Posterior vena cava (tissue), 2 donors: ENCODE measurements at places on chromosomes 6 and 20.

DNA sequence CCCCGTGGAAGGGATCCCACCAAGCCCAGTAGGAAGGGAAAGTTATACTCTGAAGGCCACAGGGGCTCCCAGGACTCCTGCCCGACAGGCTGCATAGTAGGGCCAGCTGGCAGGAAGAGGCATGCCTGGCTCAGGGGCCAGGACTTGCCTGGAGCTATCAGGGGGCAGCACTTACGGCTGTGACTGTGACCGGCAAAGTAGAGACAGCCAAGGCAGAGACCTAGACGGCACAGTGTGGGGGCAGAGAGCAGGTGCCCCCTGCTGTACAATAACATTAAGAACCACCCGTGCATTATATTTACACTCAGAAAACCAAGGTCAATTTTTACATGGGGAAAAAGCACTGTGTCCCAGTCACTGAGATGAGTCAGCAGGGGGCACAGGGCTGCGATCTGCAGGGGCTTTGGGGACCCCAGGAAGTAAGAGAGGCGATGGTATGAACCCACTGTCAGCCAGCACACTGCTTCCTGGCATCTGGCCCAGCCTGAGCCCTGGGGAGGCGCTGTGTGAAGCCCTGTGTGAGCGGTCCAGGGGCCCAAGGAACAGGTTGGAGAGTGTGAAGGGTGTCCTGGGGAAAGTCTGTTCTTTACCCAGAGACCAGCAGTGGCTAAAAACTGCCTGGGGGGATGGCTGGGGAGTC, 9.9 kb downstream of the CCDC167 start:
- DNase-seq = no peak

DNA sequence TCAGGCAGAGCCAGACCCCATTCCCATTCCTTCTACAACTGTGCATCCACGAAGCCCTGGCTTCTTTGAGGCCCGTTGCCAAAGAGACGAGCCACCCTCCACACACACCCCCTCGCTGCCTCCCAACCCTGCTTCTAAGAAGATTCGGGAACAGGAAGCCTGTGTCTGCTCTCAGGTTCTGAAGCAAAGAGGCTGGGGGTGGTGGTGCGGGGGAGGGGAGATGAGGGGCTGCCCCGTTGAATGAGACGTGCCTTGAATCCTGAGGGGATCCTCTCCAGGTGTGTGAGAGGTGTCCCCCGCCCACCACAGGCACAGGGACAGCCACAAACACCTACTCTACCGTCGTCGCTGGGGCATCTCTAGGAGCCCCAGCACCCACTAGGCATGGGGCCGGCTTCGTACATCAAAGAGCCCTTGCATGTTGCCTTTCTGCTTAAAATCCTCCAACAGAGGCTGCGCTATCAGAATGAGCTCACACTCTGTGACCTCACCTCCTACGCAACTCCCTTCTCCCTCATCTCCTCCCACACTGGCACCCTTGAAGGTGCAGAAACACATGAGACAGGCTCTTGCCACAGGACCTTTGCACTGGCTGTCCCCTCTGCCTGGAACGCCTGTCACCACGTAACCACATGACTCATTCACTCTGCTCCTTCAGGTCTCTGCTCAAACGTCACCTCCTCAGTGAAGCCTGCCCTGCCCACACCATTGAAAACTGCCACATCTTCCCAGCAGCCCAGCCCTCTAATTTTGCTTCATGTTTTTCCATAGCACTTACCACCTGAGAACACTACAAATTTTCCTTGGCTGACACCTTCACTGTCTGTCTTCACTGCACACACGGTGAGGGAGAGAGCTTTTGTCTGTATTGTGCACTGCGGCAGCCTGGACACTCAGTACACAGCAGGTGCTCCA, 58.5 kb downstream of the PREX1 start:
- peak; percentile 73 for DNase-seq

GRCh38 chr20:361561-361960, 14.7 kb downstream of the NRSN2 start:
- no peak for DNase-seq

- DNase-seq = no peak
Measured at GRCh38 chr6:52216932-52217575, 27.2 kb downstream of the IL17F start.

- no peak for DNase-seq
Measured at GRCh38 chr20:61974357-61974665, 91.4 kb downstream of the TAF4 start.

DNA sequence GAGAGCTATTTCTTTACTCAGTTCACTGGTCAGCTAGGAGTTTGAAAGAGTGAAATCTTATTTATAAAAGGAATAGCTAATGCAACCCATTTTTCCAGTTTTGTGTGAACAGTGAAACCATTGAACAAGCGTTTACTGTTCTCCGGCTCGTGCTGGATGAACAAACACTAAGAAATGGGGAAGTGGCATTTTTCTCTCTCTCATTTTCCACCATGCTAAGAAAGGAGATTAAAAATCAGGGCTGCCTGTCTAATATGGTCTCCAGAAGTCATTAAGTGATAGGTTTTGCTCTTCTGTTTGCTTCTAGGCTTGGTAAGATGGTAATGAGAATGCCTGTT, 774 bp upstream of the SFT2D1 start:
- no peak for DNase-seq

DNA sequence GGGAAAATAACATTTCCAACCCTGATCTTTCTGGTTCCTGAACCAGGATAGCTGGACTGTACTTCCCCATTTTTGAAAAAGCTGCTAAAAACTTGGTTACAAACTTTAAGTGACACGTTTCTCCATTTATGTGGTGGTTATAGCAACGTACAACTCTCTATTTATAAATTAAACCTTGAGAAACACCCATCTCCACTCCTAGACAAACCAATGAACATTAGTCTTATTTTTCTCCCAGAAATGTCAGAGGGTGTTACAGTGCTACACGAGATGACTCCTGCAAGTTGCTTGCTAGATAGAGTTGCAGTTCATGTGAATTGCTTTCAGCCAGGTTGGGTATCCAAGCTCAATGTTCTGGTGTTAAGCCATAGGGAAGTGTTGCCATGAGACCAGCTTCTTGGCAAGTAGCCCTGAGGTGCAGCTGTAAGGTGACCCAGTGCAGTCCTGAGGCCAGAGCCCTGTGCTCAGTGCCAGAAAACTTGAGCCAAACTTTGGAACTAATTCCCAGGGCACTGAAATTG, 51.3 kb upstream of the REV3L start:
- DNase-seq = no peak

GRCh38 chr20:1907586-1907985, 12.4 kb downstream of the SIRPA start:
- DNase-seq = no peak

GRCh38 chr6:89209457-89209856, 7.7 kb downstream of the GABRR1 start:
- no peak for DNase-seq

DNA sequence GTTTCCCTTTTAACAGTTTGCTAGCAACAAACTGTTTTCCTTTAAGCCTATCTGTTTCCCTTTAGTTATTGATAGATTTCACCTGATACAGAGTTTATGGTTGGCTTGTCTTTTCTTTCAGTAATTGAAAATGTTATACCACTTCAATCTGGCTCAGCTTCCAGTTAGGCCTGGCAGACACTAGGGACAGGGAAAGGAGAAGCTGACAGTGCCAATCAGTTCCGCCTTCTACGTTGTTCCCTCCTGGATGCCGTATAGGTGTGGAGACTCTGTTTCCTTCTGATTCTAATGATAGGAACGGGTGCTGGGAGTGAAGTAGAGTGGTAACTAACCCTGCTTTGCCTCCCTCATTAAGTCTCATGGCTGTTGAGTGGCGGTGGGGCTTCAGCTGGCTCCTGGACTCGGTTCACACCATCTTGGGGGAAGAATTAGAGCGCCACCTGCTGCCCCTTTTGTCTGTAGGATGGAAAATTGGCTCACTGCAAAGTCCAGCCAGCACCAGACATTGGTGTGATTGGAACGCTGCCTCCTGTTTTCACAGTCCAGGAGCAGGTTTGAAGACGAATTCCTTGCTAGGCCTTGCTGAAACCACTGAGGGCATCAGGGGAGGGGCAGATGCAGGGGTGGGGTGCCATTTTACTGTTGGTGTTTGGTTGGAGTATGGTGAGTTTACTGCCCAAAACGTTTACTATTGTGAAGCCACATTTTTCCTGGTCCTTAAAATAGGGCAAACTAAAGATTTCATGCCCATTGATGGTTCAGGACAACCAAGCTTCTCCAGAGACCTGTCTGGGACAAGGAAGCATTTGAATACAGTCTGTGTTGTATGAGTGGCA, 1729.5 kb downstream of the GRIK2 start:
- DNase-seq = no peak

- DNase-seq = no peak
Measured at GRCh38 chr6:157898640-157899039, 75.6 kb downstream of the SNX9 start.

- DNase-seq = no peak
Measured at GRCh38 chr20:47319517-47320252, 36.8 kb downstream of the ZMYND8 start.

GRCh38 chr6:20801595-20801994, 267.3 kb downstream of the CDKAL1 start:
- DNase-seq = no peak

DNA sequence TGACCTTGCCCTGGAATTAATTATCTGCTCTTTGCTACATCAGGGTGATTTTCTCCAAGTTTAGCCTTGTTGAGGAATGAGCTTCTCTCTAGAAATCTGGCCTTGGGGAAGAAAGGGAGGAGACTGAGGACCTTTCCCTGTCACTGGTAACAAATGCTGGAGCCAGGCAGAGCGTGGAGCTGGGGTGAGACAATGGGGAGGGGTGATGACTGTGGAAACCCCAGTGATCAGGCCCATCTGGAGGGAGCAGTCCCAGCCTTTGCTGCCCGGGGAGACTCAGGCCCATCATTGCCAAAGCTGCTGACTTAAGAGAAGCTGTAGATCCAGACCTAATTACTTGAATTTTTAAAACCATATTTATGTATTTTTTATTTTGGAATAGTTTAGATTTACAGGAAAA, 31.3 kb downstream of the BCAS4 start:
- DNase-seq = no peak

DNA sequence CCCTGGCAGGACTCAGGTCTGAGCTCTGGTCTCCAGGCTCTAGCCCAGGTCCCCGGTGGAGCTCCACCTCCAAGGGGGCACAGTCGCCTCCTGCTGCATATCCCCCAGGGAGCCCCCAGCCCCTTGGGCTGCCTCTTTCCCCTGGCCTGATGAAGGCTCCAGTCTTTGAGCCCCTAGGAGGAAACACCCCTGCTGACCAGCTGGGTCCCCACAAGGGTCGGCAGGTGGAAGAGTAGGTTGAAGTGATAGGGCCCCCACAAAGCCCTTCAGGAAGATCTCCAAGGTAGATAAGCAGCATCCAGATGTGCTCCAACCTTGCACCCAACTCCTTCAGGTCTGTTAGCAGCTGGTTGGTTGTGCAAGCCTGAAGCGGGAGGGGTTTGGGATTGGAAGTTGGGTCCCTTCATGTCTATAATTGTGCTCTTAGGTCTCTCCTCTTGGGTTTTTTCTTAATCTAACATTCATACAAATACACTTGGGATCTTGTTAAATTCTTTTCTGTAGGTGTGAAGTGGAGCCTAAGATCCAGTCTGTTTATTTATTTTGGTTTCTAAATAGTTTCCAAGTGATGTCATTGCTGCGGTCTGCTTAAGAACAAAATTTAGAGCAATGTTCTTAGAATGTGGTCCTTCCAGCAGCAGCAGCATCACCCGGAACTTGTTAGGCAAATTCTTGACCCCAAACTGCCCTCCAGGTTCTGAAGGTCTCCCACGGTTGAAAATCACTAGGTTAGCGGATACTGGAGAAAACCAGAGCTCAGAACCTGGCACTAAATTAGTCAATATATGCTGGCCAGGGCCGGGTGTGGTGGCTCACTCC, 5.1 kb downstream of the UBE2C start:
- no peak for DNase-seq

GRCh38 chr6:5095236-5095635, 10.1 kb downstream of the PPP1R3G start:
- DNase-seq = no peak

DNA sequence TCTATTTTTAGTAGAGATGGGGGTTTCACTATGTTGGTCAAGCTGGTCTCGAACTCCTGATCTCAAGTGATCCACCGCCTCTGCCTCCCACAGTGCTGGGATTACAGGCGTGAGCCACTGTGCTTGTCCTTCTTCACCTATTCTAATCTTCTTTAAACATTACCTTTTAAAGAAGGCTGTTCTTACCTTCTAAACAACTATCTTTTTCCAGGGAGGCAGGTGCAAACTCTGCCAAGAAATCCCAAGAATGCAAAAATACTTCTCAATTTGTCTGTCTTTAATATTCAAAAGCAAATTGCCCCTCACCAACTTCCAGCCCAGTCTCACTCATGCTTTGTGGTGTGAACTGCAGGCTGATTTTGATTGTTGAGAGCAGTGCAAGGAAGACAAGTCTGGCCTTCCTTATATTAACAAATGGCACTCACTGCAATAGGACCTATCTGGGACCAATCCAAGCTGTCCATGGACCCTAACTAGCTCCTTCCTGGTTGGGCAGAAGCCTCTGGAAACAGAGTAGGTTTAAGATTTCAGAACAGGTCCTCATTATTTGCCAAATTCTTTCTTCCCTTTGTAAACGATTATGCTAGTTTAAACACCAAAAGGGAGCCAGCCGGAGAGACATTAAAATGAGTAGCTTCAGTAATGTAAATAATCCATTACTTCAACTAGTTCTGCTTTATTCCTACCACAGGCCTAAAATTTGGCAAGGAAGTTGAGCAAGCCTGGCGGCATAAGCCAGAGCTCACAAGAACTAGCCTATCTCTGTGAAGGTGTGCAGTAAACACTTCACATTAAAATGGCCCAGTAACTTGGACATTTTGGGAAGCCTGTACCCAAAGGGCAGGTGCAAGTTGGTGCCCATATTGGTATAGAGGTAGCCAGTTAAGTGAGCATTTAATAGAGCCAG, 1.6 kb downstream of the SCAND1 start:
- no peak for DNase-seq

DNA sequence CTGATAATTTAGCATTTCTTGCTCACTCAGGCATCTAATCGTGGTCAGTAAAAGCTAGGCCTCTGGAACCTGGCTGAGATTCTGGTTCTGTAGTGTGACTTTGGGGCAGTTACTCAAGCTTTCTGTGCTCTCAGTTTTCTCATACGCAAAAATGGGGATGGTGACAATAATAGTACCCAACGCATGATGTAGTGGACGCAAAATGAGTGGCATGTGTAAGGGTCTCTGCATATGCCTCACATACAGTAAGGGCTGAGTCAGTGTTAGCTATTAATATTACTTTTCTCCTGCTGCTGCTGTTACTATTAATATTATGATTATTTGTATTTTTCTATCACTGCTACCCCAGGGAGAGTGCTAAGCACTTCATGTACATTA, 686 bp downstream of the GINS1 start:
- no peak for DNase-seq

- DNase-seq = no peak
Measured at GRCh38 chr20:46458866-46459750, 52.7 kb upstream of the ELMO2 start.

DNA sequence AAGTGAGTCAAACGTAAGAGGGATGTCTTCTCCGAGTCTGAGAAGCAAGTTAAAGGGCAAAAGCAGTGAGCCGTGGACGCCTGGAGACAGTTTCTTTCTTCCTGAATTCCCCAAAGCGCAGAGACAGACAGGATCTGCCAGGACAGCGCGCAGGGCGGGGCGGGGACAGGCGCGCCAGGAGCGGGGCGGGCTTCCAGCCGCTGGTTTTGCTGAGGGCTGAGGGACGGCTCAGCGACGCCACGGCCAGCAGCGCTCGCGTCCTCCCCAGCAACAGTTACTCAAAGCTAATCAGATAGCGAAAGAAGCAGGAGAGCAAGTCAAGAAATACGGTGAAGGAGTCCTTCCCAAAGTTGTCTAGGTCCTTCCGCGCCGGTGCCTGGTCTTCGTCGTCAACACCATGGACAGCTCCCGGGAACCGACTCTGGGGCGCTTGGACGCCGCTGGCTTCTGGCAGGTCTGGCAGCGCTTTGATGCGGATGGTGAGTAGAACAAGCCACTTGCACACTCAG, at the start of gene SCGN:
TSS of gene SCGN (plus strand) at position 209 of the 509 bp plus-strand sequence. CDS start at position 398, 189 bp downstream.
- DNase-seq = peak; percentile 90

GRCh38 chr20:16975682-16976081, 227.5 kb downstream of the OTOR start:
- DNase-seq = peak; percentile 78
